Stimulated activated CD4-positive, alpha-beta T cell treated with anti-CD3 and anti-CD28 coated beads, Interleukin-15, amount 100 ng/mL, for 1 hour (primary cell): ENCODE measurements at places on chromosomes 3 and 15.
A peak's percentile ranks its signal among the peaks of the same experiment; 100 is the strongest.

DNA sequence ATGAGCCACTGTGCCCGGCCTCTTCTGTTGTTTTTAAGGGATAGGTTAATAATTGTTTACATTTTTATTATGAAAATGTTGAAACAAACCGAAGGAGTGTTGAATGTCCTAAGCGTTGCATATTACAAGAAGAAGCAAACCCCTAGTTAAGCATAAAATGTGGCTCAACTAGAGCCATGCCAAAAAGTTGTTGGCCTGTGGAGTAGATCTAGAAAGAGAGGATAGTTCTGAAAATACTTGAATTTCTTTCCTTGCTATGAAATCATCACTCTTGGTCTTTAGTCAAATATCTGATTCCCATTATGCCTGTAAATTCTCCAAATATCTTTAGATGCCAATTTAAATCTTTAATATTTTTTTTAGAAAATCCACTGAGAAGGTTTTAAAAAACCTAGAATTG, 12.8 kb downstream of the RBP2 start:
- DNase-seq = no peak

DNA sequence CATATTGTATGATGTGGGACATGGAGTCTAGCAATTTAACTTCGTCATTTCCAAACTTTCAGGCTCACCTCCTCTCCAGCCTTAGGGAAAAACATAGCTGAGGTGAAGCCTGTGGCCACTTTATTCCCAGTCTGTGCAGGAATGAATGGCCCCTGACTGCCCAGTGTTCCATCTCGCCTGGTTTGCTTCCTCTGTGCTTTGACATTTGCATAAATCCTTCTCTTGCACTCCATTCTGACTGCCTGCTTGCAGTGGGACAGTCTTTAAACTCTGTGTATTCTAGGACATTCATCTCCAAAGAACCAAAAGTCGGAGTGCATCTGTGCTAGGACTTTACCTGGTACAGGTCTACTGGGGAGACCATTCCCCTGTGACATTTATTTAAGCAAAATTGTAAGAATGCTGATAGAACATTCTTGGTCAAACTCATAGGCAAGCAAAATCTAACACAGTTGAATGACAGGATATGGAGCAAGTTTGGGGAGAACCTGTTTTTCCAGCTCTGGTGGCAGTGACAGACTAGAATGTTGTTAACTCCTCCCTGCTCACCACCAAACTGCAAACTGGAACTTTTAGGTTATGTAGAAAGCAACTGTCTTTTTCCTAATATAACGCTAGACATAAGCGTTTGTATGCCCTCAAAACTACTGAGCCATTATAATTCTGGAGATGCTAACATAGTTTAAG, 22.1 kb downstream of the TMED3 start:
- DNase-seq = no peak

DNA sequence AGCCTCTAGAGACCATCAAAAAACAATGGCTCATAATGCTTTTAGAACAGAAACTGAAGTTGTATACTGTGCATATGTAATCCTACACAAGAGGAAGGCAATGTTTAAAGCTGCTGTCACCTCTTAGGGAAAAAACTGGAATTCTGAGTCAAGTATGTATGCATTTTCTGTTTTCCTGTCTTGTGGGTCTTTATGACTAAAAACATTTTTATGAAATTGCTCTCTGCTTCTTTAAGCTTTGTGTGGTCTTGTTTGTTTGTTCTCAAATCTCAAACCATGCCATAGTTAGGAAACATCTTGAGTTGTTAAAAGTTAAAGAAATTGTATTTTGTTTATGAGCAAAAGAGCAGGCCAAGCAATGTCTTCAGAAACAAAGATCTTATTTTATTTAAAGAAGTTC, 80.9 kb upstream of the SOX2 start:
- no peak for DNase-seq

- DNase-seq = no peak
These were observed 14.6 kb upstream of the RAMAC start for GRCh38 chr15:82971218-82971984.

DNA sequence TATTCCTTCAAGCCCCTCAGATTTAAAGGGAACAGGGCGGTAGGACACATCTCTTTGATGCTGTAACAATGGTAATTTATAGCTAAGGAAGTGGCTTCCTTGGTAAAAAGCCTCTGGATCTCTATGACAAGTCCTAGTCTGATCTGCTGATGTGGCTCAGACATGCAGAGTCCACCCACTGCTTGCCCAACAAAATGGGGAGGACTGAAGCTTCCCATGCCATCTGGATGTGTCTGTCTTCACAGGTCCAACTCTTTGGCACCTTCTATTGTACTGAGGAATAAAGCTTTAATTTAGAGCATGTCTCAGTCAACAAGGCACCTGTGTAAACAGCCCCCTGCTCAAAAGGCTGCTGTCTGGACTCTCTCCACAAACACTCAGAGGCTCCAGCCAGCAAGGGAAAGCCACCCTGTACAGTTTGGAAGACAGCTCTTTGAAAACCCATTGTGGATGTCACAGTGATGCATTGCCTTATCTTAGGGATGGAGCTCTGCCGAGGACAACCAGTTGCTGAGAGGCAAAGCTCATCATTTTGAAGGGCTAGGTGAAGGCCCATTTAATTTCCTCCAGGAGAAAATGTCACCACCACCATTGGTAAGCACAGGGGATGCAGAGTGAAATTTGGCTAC, 348.6 kb upstream of the GRM7 start:
- DNase-seq = no peak

- DNase-seq = no peak
These were observed 1.2 kb upstream of the EIF3J start for GRCh38 chr15:44535523-44536301.

- DNase-seq = no peak
These were observed 41.1 kb downstream of the ACAA1 start for GRCh38 chr3:38095669-38096483.

- peak; percentile 40 for DNase-seq
These were observed 1.1 kb upstream of the EIF2B5 start for GRCh38 chr3:184133840-184134745.

GRCh38 chr3:168285506-168285905, 189.8 kb upstream of the GOLIM4 start:
- DNase-seq = no peak

DNA sequence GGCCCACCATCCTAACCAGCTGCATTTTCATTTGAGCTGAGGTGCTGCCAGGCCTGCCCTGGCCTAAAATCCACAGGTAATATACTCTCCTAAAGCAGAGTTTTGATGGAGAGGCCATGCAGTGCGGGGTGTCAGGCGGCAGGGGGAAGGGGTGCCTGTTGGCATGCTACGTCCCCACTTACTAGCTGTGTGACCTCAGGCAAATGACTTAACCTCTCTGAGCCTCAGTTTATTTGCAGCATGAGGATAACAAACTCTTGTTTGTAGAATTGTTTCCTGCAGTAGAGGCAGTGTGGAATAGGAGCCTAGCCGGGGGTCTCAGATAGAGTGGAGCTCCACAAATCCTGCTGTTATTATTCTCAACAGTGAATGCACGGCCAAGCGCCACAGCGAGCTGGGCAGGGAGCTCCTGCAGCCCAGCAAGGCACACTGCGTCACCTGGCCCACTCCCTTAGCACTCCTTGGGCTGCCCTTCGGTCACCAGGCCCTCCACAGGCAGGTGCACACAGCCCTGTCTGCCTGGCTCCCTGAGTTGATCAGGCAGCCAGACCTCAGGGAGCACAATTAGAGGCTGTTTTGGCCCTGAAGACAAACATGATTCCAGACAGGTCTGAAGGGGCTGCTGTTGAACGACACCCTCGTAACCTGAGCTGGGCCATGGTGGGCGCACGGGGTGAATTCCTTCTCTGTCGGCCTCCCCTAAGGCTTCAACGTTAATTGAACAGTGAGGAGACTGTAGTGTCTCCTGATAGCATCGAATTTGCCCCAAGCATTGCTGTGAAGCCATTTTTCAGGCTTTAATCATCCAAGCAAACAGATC, 248.8 kb upstream of the LYSMD4 start:
- DNase-seq = no peak
